Stimulated activated CD4-positive, alpha-beta T cell treated with anti-CD3 and anti-CD28 coated beads, Interleukin-1b, Interleukin-23, amount 100 ng/mL, for 24 hours (primary cell): ENCODE measurements at places on chromosomes 12 and 14.

- DNase-seq, result no peak
These were observed 70.3 kb upstream of the RFLNA start for GRCh38 chr12:124224535-124225110.

GRCh38 chr12:26370098-26370497 is 174.7 kb downstream of the SSPN start:
- DNase-seq, result no peak

DNA sequence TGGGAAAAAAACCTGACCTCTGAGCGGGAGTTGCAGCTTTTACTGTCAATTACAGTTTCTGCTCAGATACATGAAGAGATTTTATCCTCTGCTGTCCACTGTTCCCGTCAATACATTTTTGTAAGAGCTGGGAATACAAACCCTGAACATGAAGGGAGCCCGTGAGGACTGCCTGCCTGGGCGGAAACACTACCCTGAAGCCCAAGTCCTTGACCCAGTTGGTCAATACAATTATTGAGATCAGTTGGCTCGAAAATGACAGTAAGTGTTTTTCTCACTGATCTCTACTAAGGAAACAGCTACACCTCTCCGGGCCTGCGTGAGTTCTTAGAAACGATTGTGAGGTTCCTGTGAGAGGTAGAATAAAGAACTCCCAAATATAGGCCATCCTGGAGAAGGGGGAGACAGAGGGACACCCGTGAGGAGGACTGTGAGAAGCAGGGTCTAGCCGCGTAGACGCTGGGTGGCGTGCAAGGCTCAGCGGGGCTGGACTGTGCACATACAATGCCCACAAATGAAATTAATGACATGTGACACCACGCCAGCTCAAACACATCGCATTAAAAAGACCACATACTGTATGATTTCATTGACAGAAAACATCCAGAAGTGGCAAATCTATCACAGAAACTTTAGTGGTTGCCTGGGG is 509.5 kb downstream of the TMEM132D start:
- no peak for DNase-seq

- DNase-seq, result no peak
These were observed 1.8 kb downstream of the FLRT2 start for GRCh38 chr14:85531587-85532373.

DNA sequence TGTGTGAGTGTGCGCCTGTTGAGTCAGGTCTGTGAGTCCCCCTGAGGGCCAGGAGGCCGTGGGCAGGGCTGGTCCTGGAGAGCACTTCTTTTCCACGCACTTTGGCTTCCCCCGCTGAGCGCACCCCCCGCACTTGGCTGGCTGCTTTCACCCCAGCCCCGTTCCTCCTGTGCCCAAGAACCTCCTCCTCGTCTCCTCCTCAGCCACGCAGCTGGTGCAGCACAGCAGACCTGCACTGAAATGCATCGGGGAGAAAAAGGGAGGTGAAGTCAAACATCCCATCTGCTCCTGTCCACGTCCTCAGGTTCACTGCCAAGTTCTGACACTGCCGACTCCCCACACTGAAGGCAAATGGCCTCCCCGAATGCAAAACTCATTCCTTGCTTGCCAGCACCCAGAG is 362.7 kb upstream of the SFSWAP start:
- DNase-seq, result no peak

GRCh38 chr14:67411820-67412421 is at the start of gene PLEK2:
Gene PLEK2 (minus strand): TSS chr14:67412165. CDS start chr14:67412059, 106 bp downstream.
- DNase-seq, result no peak

DNA sequence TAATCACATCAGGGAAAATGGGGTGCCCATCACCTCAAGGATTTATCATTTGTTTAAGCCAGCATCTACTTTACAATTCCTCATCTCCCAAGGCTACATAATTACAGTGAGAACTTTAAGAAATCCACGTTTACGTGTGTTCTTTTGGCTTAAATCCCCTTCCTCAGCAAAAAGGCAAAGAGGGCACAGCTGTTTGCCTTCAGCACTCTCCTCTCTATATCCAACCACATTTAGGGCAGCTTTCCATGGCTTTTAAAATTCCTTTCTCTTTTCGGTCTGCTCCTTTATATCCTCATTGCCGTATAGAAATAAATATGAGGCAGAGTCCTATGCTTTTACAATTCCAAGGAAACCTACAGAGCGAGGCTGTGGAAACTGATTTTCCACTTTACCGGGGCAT is 175.9 kb downstream of the EMP1 start:
- no peak for DNase-seq

DNA sequence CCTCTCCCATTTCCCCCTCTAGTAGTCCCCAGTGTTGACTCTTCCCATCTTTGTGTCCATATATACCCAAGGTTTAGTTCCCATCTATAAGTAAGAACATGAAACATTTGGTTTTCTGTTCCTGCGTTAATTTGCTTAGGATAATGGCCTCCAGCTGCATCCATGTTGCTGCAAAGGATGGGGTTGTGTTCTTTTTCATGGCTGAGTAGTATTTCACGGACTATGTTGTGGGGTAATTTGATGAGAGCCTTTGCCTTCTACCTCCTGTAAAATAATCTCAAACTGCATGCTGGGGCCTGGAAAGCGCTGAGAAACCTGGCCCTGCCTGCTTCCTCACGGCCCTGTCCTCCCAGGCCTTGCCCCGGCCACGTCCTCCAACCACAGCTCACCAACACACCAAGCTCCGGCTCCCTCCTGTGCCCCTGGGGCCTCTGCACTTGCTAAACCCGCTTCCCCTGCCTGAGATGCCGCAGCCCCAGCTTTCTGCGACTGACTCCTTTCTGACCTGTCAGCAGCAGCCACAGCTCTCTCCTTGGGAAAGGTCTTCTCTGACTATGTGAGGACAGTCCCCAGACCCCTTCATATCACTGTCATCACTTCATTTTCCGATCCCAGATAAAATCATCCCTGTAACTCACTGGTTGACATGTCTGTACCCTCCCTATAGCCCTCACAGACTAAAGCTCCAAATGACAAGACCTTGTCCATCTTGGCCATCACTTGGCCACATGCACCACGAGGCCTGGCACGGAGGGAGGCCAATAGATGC is 19.8 kb downstream of the ITPK1 start:
- no peak for DNase-seq

DNA sequence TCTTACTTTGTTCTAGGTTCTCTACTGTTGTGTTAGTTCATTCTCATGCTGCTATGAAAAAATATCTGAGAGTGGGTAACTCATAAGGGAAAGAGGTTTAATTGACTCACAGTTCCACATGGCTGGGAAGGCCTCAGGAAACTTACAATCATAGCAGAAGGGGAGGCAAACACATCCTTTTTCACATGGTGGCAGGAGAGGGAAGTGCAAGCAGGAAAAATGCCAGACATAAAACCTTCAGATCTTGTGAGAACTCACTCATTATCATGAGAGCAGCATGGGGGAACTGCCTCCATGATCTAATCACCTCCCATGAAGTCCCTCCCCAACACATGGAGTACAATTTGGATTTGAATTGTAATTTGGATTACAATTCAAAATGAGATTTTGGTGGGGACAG is 69.6 kb downstream of the MGST1 start:
- no peak for DNase-seq

DNA sequence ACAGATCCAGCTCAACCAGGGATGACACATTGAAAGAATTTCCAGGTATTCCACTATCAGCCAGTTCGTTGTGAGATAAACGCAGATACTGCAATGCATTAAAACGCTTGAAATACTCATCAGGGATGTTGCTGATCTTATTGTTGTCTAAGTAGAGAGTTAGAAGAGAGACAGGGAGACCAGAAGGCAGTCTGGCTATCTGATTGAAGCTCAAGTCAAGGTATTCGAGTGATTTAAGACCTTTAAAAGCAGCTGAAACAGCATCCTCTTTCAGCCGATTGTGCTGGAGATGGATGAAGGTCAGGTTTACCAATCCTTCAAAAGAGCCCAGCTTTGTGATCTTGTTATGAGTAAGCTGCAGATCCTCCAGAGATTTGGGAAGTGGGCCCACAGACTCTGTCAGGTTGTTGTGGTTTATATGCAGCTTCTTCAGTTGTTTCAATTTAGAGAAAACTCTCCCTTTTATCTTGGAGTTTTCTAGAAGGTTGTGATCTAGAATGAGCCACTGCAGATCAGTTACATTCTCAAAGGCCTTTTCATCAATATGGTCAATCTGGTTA is 3.0 kb downstream of the LUM start:
- no peak for DNase-seq

DNA sequence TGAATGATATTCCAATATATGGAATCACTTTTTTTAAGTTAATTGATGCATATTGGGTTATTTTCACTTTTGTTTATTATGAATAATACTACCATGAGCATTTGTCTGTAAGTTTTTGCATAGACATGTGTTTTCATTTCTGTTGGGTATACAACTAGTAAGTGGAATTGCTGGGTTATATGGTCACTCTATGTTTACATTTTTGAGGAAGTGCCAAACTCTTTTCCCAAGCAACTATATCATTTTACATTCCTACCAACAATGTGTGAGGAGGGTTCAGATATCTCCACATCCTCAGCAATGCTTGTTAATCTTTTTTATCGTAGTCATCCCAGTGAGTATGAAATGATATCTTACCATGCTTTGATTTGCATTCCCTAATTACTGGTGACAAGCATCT is 64.0 kb downstream of the MON2 start:
- DNase-seq, result no peak

- DNase-seq, result no peak
These were observed 12.2 kb upstream of the CATSPERB start for GRCh38 chr14:91744068-91744480.

DNA sequence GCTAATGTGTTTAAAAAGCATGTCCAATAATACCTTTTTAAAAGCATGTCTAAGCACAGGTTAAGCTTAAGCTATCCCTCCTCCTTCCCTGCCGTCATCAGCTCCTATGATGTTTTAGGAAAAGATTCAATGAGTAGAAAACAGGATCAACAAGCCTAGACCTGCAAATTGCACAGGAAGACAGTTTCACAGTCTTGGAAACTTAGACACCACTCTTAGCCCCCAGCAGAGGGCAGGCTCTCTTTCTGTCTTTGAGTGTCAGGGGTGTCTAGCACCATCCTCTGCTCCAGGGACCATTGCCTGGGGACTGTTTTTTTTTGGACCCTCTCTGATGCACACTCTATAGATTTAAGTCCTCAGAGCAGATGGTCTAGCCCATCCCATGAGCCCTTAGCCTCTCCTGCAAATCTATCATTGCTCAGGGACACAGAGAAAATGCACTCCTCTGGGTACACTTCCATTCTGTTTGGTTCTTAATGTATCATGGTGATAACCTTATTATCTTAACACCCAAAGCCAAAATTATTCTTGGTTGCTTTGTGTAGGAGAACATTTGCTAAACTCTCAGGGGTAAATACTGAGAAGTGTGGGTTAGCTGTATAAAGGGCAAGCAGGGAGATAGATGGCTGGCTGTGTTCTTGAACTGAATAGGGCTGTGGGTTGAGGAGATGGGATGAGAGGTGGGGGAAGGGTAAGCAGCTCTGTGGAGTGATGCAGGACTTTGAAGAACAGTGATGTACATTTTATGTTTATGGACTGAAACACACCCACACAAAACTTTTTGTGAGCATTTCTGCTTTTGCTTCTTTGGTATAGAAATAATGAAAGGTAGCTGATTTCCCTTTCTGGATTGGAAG is 259.9 kb upstream of the DDHD1 start:
- DNase-seq, result no peak

DNA sequence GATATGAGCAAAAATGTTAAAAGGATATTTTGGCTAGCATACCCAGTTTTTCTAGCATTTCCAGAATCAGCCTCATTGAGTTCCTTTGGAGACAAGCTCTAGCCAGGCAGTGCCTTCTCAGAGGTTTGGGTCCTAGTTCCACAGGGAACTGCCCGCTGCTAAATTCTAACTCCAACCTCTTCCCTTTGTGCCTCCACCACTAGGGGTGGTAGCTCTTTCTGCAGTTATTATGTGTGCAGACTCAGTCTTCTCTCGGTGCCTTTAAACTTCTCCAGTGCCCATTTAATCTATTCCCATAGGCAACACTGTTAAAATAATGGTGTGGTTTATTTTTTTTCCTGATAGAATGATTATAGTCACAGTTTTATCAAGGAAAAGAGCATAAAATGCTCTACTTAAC is 21.5 kb upstream of the SLC25A3 start:
- no peak for DNase-seq

DNA sequence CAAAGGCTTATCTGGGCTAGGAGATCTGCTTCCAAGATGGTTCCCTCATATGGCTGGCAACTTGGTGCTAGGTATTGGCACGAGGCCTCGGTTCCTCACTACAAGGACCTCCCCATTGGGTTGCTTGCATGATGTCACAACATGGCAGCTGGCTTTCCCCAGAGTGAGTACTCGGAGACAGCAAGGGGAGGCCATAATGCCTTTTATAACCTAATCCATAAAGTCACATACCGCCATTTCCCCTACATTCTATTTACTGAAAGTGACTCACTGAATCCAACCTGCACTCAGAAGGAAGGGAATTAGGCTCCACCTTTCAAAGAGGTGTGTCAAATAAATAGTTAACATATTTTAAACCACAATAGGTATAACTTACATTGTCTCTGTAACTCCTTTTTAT is 130.9 kb downstream of the SAMD4A start:
- DNase-seq, result no peak

GRCh38 chr12:132925597-132926414 is 30.3 kb downstream of the ZNF605 start:
- DNase-seq, result no peak

- no peak for DNase-seq
These were observed 5.7 kb upstream of the C14orf93 start for GRCh38 chr14:23015618-23016017.

GRCh38 chr14:22842211-22843122 is 6.1 kb downstream of the MMP14 start:
- no peak for DNase-seq

DNA sequence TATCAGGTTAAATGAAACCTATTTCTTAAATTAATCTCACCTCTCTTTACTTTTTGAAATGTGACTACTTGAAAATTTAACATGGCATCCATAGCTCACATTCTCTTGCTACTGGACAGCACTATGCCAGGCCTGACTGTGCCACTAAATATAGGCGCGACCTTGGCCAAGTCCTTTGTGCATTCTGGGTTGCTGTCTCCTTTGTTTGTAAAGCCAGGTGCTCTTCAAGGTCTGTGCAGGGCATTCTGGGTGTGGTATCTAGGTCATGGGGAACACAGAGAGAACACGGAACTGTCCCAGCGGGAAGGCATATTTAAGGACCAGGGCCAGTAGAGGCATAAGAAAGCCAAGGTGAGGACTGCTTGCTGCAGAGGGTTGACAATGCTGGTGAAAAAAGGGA is 121.2 kb downstream of the ZNF664 start:
- DNase-seq, result no peak

- DNase-seq, result no peak
These were observed 4.8 kb downstream of the IFFO1 start for GRCh38 chr12:6551063-6551461.

DNA sequence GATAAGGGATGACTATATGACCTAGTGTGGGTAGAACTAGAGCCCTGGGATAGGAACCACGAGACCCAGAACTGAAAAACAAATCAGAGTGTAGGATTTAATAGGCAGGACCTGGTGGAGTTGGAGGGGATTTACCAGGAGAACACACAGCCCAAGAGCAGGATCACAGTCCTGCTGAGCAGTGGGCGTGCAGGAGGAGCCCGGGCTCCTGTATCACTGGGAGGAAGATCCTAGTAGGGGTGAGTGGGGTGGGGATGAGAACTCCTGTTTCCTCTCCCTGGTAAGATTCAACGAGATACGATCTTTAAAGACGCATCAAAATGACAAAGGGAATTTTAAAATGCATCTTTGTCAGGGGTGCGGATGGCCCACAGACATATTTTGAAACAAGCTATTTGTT is 220.1 kb downstream of the GALC start:
- DNase-seq, result no peak
